ENCODE measurements at places on chromosomes 7 and 10.

GRCh38 chr10:101114646-101115045, 16.5 kb upstream of the TLX1 start:
- DNase-seq = no peak

DNA sequence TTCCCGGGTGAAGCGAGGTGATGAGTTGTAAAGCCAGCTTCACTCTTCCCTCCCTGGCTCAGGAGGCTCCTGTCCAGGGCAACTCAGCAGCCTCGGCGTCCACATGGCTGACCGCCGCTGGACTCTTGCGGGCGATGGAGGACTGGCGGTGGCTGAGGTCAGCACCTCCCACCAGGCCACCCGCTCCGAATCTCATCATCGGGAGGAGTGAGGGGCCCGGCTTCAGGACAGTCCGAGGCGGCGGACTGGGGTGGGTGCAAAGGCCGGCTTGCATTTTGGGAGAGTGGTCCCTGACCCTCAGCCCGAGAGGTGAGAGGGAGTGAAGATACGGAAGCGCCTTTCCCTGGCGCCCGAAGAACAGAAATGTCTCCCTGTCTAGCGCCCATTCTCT, 759 bp downstream of the DNAJB12 start:
- no peak for DNase-seq

GRCh38 chr10:70675496-70676161, 3.3 kb downstream of the ADAMTS14 start:
- DNase-seq = no peak

GRCh38 chr7:140564643-140565042, 76.0 kb downstream of the DENND2A start:
- DNase-seq = no peak

DNA sequence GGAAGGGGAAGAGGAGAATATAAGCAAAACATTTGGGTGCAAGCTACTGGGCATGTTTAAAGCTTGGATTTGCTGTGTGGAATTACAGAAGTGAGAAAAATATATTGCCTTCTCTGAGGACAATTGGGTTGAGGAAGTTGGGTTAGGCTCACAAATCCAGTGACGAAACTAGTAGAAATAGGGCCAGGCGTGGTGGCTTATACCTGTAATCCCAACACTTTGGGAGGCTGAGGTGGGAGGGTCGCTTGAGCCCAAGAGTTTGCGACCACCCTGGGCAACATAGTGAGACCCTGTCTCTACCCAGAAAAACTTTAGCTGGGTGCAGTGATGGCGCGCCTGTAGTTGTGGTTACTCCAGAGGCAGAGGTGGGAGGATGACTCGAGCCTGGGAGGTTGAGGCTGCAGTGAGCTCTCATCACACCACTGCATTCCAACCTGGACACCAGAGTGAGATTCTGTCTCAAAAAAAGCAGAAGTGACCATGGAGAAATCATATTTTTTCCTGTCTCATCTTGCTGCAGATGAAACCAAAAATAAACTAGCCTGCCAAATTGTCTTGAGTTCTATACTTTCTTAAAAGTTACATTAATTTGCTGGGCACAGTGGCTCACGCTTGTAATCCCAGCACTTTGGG, 22.4 kb downstream of the NRBF2 start:
- DNase-seq = no peak

DNA sequence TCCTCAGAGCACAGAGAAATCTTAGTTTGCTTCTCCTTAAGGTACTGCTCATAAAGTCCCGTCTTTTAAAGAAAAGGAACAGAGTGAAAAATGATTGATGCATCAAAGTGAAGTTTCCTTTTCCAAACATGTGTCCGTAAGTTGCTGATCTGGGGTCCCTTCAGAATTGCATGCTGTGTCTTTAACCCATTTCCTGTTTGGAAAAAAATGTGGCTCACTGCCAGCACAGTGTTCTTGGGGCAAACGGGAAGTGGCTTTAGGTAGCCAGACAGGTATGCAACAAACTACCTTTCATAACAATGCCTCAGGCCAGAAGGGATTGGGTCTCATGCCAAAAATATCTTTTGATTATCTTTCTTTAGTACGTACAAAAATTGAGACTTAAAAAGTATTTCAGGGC, 50.9 kb downstream of the TFAM start:
- no peak for DNase-seq

- no peak for DNase-seq
These were observed 112.1 kb upstream of the CDK1 start for GRCh38 chr10:60666221-60666620.

GRCh38 chr7:147775516-147776284, 814.9 kb upstream of the C7orf33 start:
- no peak for DNase-seq

DNA sequence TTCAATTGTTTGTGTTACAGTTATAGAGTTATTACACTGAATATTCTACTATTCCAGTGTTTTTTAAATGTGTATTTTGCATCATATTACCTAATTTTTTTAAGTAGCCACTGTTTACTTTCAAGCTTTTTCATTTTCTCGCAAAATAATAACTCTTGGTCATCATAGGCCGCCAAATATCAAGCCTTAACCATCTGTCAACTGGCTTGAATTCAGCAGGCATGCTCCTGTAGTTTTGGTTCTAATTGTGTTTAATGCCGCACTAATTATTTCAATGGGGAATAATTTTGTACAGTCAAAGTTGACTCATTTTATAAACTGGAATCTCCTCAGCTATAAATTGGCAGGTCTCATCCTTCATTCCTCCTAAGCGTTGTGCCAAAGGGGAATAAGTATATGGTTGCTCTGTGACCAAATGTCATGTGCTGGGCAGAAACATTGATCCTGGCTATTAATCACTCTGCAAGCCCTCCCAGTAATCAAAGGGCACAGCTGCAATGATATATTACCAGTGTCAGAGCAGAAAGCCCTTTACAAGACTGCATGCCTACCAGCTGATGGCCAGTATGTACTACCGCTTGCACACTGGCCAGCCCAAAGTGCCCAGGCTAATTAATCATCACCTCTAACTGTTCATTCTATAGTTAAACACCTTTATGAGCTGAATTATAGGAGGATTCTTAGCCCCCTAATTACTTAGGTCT, 74.8 kb downstream of the SKAP2 start:
- DNase-seq = no peak

GRCh38 chr7:38824948-38825347, 84.0 kb downstream of the VPS41 start:
- no peak for DNase-seq

GRCh38 chr10:121627876-121628581, 29.8 kb upstream of the FGFR2 start:
- no peak for DNase-seq

GRCh38 chr7:92064438-92065029, 69.7 kb downstream of the CYP51A1 start:
- DNase-seq = no peak

DNA sequence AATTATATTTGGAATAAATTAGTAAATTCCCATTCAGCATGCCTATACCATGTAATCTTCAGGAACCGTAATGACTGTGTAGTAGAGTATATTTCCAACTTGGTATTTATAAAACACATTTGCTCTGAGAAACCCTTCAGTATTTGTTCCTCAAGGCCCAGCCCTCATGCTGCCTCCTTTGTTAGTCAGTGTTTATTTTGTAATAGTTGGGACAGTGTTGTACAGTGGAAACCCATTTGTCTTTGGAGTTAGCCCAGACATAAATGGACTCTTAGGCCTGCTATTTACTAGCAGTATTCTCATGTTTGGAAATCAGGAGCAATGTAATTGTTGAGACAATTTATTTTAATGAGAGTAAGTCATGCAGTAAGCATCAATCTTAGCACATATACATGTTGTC, 686.9 kb downstream of the AUTS2 start:
- no peak for DNase-seq

DNA sequence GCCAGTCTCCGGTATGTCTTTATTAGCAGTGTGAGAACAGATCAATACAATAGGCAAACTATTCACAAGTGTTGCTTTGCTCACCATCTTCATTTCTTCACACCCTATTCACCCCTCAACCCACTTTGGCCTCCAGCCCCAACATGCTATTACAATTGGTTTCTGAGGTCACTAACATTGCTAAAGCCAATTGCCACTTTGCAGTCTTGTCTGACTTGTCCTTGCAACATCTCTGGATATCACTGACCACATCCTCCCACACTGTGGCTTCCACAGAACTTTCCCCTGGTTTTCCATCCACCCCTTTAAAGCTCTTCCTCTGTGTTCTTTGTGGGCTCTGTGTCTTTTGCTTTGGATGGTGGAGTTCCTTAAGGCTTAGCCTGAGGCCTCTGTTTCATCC, 5.2 kb upstream of the APBB1IP start:
- DNase-seq = no peak

- no peak for DNase-seq
These were observed 15.7 kb downstream of the LRRTM3 start for GRCh38 chr10:66941491-66941890.

DNA sequence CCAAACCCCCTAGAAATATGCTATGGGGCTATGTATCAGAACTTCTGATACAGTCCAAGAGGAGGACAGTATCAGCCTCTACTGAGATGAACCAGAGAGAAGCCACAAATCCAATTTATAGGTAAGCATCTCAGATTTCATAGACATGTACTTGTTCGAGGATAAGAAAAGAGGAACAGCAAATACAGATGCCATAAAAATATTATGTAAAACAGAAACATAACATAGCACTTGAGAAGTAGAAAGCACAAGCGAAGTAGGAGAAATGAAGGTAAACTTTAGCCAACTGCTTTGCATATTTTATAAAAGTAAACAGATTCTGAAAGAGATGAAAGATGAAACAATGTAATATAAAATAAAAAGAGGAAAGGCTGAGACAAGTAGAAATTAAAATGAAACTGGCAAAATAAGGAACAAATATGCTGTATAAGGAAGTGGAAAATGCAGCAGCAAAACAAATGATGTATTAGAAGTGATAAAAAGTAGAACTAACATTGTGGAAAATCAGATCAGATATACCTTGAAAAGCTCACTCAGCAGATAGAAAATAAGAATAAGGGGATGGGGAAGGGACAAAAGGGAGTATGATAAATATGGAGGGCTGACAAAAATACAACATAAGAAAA, 135.1 kb downstream of the SKAP2 start:
- DNase-seq = no peak

DNA sequence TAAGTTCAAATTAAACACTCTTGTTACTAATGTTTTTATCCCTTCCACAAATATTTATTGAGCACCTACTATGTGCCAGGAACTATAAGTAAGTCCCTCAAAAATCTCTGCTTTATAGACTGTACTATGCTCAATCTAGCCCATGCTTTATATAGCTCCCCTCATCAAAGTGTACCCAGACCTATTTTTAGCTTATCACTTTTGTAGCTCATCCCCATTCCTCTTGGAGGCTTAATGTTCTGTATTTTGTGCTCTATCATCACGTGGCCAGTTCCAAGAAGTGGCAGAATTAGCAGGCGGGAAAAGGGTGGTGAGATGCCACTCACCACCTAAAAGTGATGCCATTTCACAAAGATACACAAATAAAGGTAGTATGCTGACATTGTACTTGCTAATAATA, 138.1 kb upstream of the BET1 start:
- DNase-seq = no peak

- DNase-seq = no peak
These were observed 1.8 kb upstream of the PTPRZ1 start for GRCh38 chr7:121871188-121871587.

- DNase-seq = no peak
These were observed 17.5 kb upstream of the TEX36 start for GRCh38 chr10:125700355-125700911.

DNA sequence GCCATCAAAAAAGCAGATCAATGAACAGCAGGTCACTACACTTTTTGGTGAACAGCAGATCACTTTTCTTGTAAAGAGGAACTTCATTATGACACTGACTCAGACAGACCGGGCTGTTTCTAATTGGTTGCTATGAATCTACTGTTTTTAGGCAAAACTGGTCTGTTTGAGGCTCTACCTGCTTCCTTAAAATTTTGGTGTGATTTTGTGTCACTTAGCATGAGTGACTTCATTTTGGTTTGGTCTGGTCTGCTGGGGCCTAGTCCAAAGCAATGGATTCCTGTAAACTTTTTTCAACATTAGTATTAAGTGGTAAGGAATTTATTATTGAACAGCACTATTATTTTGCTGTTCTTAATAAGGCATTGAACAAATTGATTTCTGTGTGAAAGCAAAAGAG, 41.8 kb upstream of the C10orf71 start:
- DNase-seq = no peak

DNA sequence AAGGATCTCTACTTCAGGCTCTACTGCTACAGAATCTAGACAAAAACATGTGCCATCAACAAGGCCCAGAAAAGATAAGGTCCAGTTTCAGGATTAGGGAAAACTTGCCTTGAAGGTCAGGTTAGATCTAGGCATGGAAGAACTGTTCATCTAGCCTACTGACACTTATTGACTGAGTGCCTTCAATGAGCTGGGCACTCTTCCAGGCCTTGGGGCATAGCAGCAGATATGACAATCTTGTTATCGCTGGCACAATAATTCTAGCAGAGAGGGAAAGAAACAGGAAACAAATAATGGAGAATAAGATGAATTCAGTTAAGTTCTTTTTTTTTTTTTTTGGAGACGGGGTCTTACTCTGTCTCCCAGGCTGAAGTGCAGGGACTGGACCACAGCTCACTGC, 71.6 kb downstream of the ADCYAP1R1 start:
- no peak for DNase-seq

GRCh38 chr7:83532219-83532618, 116.7 kb downstream of the SEMA3E start:
- no peak for DNase-seq

DNA sequence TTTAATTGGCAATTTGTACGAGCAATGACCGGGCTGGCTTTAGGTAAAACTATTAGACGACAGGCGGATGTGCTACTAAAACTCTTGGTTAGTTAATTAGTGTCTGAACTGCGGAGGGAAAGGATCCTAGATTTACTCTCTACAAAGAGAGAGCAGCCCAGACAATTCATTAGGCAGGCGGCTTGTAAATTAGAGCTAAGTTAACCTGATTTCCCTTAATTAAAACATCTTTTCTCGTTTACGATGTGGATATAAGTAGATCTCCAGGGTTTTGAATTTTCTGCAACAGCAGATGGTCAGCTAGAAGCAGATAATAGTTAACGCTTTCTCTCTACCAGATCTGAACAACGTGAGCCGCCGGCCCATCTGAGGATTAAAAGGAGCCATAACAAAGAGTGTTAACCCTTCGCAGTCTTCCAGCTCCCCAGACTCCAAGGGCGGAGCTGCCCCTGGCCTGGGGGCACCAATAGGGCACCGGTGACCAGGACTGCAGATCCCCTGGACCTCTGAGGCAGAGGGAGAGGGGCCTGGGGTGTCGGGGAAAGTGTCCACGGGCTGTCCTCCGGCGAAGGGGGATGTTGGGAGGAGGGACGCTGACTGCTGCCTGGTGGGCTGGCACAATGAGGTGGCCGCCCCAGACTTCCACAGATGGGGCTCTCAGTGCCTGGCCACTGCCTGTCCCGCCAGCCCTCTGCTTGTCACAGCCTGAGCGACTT, 6.3 kb upstream of the UNCX start:
- DNase-seq = no peak

Data from stimulated activated CD8-positive, alpha-beta memory T cell treated with anti-CD3 and anti-CD28 coated beads, Interleukin-12 subunit alpha, Interleukin-12 subunit beta, amount 100 ng/mL, for 4 hours (primary cell).